ENCODE measurements at places on chromosomes 4 and X.

GRCh38 chrX:134737721-134738369, 79.6 kb upstream of the PLAC1 start:
- no peak for DNase-seq

DNA sequence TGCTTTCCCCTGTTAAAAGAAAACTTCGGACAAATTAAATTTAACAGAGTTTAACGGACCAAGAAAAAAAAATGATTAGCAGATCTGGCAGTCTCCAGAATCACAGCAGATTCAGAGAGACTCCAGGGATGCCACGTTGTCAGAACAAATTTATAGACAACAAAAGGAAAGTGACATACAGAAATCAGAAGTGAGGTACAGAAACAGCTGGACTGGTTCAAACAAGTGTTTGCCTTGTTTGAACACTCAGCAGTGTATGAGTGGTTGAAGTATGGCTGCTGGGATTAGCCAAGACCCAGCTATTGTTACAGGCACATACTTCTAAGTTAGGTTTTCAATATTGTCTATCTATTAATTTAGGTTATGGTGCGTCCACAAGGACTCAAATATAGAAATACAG, 19.1 kb downstream of the PIR start:
- DNase-seq: no peak

DNA sequence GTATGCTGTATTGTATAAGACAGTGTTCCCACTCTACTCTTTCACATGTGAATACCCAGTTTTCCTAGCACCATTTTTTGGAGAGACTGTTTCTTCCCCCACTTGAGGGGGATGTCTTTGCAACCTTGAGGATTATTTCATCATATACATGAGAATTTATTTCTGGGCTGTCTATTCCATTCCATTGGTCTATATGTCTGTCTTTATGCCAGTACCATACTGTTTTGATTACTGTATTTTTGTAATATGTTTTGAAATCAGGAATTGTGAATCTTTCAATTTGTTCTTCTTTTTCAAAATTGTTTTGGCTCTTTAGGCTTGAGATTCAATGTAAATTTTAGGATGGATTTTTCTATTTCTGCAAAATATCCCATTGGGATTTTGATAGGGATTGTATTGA, 15.8 kb upstream of the LHFPL1 start:
- no peak for DNase-seq

DNA sequence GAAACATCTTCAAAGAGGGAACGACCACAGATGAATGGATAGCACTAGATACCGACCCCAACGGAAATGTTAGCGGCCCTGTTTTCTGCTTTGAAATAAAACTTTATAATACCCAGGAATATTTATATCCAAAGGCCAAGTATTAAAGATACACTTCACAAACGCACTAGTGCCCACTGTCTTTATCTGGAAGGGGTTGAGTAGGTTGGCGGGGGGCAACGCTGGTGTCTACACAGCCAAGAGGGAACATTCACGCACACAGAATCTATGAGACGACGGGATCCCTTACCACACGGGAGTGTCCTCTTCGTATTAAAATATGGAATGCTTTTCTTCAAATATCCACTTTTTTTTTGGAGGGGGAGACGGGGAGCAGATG, 3.3 kb downstream of the HAND2 start:
- DNase-seq: no peak

- no peak for DNase-seq
These were observed 32.8 kb upstream of the TMPRSS11A start for GRCh38 chr4:67996127-67996526.

DNA sequence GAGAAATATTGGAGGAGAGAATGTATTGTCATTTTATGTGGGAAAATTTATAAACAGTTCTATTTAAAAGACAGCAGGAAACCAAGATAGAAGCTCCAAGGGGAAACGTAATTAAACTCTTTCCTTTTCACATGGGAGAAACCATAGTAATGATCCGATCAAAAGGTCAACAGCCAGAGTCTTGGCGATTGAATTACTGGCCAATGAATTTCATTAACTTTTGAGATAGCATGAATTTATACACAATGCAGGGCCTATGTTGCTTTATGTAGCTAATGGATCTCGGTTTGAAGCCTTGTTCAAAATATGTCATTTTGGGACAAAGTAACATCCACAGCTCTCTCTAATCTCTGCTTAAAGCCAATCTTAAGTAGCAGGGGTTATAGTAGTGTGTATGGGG, 897.5 kb upstream of the NDST4 start:
- no peak for DNase-seq

GRCh38 chr4:120773641-120774040, 148.9 kb downstream of the PRDM5 start:
- DNase-seq: no peak

DNA sequence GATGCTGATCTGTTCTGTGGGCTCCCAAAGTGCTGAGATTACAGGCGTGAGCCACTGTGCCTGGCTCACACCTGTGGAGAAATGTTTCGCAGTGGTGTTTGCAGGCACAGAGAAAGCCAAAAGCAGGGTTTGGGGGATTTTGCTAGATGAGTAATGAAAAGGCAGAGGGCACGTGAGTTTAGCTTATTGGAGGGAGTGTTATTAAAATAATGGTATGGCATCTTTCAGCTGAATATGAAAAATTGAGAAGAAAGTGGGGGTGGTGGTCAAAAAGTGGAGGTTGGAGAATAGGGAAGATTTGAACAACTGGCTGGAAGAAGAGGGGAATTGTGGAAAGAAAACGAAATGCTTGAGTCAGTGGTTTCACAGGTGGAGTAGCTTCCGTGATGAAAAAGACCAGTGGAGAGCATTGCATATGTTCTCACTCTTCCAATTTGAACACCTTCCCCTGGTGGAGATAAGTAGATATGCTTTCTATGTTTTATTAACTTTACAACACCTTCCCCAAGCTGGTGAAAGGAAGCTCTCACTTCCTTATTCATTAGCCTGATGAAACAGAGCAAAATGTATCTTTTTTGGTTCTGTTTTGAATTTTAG, 1.1 kb upstream of the CHST7 start:
- DNase-seq: no peak

GRCh38 chr4:15444879-15445547, 17.2 kb downstream of the C1QTNF7 start:
- DNase-seq: no peak
